ENCODE measurements at places on chromosomes 11 and 22.

GRCh38 chr11:6497069-6497839, at the start of gene DNHD1:
TSS of gene DNHD1 (plus strand) at chr11:6497280. CDS start at chr11:6498216, 936 bp downstream.
- H3K4me3 ChIP-seq: no peak within 1 kb of the TSS
- peaks cover 3% of the 10 kb centered on the region for H3K4me1 ChIP-seq
- peaks cover 55% of the 10 kb centered on the region for H3K36me3 ChIP-seq
- H3K27me3 ChIP-seq: no peaks in the 10 kb centered on the region
- DNase-seq: no peak

DNA sequence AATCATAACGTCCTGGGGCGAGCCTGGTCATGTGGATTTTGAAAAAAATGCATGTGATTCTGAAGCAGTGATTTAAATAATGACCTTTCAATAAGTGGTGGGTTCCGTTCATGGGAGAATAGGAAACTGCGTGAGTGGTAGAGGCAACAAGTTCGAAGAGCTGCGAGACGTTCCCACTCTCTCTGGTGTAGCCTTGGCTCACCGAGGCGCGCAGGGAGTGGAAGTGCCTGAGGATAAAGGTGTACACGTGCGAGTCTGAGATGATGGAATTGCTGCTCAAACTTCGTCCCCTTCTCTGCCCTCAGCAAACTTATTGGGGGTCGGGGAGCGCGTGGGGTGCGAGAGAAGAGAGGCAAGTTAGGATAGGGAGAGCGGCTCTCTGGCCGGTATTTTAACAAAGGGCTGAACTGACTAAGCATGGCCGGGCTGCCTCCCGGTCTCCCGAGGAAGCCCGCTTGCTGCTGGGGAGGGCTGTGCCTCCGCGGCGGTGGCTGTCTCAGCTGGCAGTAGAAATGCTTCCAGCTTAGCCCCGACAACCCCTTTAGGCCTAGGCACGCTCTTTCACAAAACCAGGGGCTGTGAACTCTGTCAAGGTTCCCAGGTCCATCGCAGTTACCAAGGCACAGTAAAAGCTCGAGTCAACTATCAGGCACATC, 875 bp upstream of the STT3A start:
- peak overlapping the region; percentile 92 for H3K27ac ChIP-seq
- peaks cover 40% of the 10 kb centered on the region for H3K4me1 ChIP-seq
- DNase-seq: peak; percentile 38
- peaks cover 32% of the 10 kb centered on the region for H3K36me3 ChIP-seq
- H3K4me3 ChIP-seq: peak overlapping the region; percentile 99

GRCh38 chr11:78212586-78213371, 24.1 kb downstream of the USP35 start:
- peaks cover 73% of the 10 kb centered on the region for H3K36me3 ChIP-seq
- no peak overlapping the region for H3K4me3 ChIP-seq
- H3K4me1 ChIP-seq: peaks cover 11% of the 10 kb centered on the region
- no peak for DNase-seq

- H3K27ac ChIP-seq: no peak overlapping the region
- no peaks in the 10 kb centered on the region for H3K36me3 ChIP-seq
- H3K27me3 ChIP-seq: peaks cover 4% of the 10 kb centered on the region
- H3K4me3 ChIP-seq: no peak overlapping the region
- no peaks in the 10 kb centered on the region for H3K4me1 ChIP-seq
- DNase-seq: no peak
Measured at GRCh38 chr11:120883404-120884080, 140.4 kb upstream of the TBCEL start.

DNA sequence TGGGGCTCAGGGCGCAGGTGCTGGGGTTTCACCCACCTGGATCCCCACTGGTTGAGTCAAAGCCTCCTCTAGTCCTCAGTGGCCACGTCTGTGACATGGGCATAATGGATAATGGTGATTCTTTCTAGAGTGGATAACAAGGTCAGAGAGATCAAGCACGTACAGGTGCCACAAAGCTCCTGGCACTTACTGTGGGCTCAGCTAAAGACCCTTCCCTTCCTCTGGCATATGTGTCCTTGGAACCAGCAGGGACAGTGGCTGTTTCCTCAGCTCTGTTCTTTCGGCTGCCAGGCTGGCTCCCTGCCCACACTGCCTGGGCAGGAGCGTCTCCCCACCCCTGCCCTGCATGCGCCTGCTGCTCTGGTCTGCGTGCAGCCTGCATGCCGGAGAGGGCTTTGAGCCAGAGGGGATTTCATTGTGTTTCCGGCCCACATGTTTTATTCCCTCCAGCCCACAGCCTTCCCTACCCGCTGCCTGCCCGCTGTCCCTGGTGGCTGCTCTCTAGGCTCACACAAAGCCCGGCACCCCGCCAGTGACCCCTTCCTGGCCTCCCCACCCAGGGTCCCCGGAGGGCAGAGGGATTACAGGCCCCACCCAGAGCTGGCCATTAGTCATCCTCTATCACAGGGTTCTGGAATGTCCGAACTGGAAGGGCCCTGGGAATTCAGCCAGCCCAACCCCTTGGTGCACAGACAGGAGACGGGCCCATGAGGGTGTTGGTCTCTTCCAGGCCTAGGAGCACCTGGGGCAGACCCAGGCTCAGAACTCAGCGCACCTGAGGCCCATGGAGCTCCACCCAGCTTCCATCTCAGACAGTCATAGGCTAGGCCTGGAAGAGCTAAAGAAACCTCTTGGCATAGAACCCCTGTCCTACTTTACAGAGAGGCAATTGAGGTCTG, 55.3 kb upstream of the GCAT start:
- peaks cover 9% of the 10 kb centered on the region for H3K4me1 ChIP-seq
- peaks cover 21% of the 10 kb centered on the region for H3K36me3 ChIP-seq
- H3K27me3 ChIP-seq: no peaks in the 10 kb centered on the region
- no peak for DNase-seq

GRCh38 chr11:83706566-83706965, 420.4 kb upstream of the CCDC90B start:
- no peak overlapping the region for H3K4me3 ChIP-seq
- no peaks in the 10 kb centered on the region for H3K36me3 ChIP-seq
- no peaks in the 10 kb centered on the region for H3K27me3 ChIP-seq

GRCh38 chr22:39123751-39124581, 26.9 kb downstream of the APOBEC3H start:
- DNase-seq: no peak
- H3K27me3 ChIP-seq: no peaks in the 10 kb centered on the region
- no peak overlapping the region for H3K27ac ChIP-seq
- H3K4me1 ChIP-seq: peaks cover 9% of the 10 kb centered on the region

DNA sequence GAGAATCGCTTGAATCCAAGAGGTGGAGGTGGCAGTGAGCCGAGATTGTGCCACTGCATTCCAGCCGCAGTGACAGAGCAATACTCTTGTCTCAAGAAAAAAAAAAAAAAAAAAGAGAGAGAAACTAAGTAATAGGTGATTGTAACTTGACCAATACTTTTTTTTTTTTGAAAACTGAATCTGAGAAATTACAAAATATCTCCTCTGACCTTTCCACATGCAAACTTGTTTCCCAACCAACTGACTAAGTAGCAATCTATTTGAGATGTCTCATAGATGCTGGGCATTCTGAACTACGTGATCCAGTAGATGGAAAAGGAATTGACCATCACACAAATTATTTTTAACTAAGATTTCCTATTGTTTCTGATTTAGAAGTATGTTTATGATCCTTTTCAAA, 407.3 kb upstream of the CHORDC1 start:
- no peak overlapping the region for H3K27ac ChIP-seq
- no peaks in the 10 kb centered on the region for H3K27me3 ChIP-seq
- H3K36me3 ChIP-seq: no peaks in the 10 kb centered on the region
- H3K4me3 ChIP-seq: no peak overlapping the region

DNA sequence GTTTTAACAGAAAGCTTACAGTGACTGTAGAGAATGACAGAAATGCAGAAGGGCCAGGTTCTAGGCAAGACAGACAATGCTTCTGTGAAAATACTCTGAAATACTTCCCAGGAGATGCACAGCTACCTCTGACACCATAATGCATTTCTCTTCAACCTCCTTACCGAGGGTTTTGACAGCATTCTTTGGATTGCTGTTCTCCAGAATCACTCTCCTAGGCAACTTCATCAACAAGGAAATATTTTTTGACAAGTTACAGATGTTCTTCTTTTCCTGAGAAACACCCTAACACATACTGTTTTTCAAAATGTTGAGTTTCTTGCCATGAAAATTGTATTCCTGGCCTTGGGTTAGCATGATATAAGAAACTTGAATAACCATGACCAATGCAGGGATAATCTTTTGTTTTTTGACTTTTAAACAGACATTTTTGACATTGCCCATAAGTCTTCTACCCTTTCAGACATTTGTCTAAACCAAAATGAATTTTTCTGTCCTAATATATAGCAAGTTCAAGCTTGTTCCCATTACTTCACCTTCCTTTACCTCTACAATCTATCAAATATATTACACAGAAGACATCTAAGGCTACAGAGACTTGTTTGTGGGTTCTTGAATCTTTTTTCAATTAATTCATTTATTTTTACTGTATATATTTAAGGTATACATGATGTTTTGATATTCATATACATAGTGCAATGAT, 108.1 kb downstream of the CCDC34 start:
- no peak overlapping the region for H3K4me3 ChIP-seq
- no peaks in the 10 kb centered on the region for H3K4me1 ChIP-seq
- H3K27ac ChIP-seq: no peak overlapping the region
- no peak for DNase-seq
- H3K27me3 ChIP-seq: peaks cover 3% of the 10 kb centered on the region
- no peaks in the 10 kb centered on the region for H3K36me3 ChIP-seq

DNA sequence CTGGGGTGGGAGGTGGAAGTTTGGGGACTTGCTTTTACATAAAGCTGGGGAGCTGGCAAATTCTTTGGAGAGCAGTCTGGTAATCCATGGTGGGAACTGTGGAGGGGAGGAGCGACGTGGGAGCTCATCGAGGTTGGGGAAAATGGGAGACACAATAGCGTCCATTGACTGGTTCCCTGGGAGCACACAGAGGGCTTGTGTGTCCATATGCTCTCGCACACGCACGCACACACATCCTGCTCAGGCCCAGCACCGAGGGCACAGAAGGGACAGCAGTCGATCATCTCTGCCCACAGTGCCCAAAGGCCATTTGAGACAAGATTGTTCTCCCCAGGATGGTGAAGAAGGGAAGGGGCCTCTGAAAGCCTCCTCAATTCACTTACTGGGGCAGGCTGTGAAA, 53.7 kb downstream of the FBXO7 start:
- no peaks in the 10 kb centered on the region for H3K27me3 ChIP-seq
- DNase-seq: no peak
- no peak overlapping the region for H3K4me3 ChIP-seq
- H3K4me1 ChIP-seq: no peaks in the 10 kb centered on the region
- no peaks in the 10 kb centered on the region for H3K36me3 ChIP-seq

DNA sequence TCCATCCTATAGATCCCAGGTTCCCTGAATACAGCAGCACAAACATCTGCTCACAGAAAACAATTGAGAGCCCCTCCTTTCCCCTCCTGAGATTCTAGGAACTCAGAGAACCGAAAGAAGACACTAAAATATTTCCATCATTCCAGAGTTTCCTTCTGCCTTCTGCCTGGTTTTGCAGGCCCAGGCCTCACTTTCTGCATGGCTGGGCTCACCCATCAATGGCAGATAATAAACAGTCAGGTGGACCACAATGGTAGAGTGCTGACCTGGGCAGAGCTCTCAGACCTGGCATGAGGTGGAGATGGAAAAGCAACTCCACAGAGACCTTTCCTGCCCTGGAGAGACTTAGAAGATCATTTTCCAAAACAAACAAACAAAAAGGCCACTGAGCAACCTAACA, 389.1 kb downstream of the NXPE2 start:
- no peak overlapping the region for H3K27ac ChIP-seq
- no peak overlapping the region for H3K4me3 ChIP-seq
- no peaks in the 10 kb centered on the region for H3K27me3 ChIP-seq
- H3K4me1 ChIP-seq: no peaks in the 10 kb centered on the region
- no peak for DNase-seq
- H3K36me3 ChIP-seq: no peaks in the 10 kb centered on the region

DNA sequence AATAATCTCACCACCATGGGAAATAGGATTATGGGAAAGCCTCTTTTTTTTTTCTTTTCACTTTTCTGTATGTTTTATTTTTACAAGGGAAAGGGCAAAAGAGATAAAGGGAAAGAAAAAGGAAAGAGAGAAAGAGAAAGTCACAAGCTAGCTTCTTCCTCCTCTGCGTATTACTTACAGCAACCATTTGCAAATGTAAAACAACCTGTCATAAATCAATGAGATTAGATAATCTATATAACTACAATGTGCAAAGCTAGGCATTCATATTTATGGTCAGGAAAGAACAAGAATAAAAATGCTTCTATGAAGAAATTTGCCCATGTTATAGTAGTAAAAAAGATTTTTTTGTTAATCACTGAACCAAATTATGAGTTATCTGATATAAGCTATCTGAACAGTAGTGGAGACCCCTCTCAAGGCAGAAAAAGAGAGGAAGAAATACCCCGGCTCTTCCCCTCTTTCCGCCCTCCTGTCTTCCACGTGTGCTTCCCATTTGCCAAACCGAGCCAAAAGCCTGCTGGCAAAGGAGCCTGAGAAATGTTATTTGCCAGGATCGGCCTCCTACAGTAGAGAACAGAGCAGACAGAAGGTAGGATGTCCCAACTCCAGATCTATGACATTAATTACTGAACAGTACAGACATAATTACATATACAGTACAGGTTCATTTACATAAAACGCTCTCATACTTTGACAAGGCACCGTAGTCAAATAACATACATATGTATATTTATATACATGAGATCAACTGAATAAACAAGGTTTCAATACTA, 50.2 kb downstream of the ARHGAP32 start:
- H3K27me3 ChIP-seq: peaks cover 1% of the 10 kb centered on the region
- no peak for DNase-seq
- no peaks in the 10 kb centered on the region for H3K36me3 ChIP-seq

DNA sequence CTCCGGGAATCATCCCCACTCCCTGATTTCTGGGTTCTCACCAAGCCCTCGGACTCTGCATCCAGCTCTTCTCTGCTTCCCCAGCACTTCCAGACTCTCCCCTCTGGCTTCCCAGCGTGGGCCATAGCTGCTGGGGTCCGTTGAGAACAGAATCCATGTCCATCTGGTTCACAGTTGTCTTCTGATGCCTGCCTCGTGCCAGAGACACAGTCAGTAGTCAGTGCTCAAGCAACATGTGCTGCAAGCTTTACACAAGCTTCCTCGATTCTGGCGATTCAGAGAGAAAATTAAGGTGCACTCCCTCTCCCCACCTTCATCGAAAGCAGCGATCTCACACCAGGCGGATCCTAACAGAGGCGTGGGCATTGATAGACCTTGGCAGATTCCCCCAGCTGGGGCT, 495.5 kb downstream of the TBC1D22A start:
- no peak overlapping the region for H3K4me3 ChIP-seq
- H3K27me3 ChIP-seq: no peaks in the 10 kb centered on the region
- DNase-seq: no peak
- H3K36me3 ChIP-seq: no peaks in the 10 kb centered on the region
